ENCODE measurements at places on chromosomes 3 and 15. TPM values are rescaled to one million over a fixed set of nuclear protein-coding genes. Genes with fewer than 3 reads are reported as not detected.

The TEX55 gene
- total RNA-seq: not detected

The OXNAD1 gene
- total RNA-seq: 12.3 TPM

The C3orf20 gene
- 0.09 TPM for total RNA-seq

The PIGZ gene
- 0.91 TPM for total RNA-seq

The MOBP gene
- total RNA-seq: not detected

The MB21D2 gene
- total RNA-seq: 9.1 TPM

The MLF1 gene
- 12.2 TPM for total RNA-seq

The SPINK8 gene
- total RNA-seq: not detected

The SLC28A1 gene
- 0.20 TPM for total RNA-seq

The LRRC58 gene
- 19.0 TPM for total RNA-seq

The RTP1 gene
- total RNA-seq: not detected

The ANKRD63 gene
- 0.31 TPM for total RNA-seq

The MST1R gene
- 4.3 TPM for total RNA-seq

The TMEM266 gene
- 2.0 TPM for total RNA-seq

The MRAS gene
- 40.1 TPM for total RNA-seq

GRCh38 chr3:168847291-168847883 is 751.7 kb upstream of the GOLIM4 start:
- H3K4me1 ChIP-seq: peaks cover 17% of the 10 kb centered on the region
- peaks cover 3% of the 10 kb centered on the region for H3K27me3 ChIP-seq
- H3K4me3 ChIP-seq: peak overlapping the region; percentile 11
- H3K36me3 ChIP-seq: peaks cover 15% of the 10 kb centered on the region
- peak overlapping the region; percentile 33 for H3K27ac ChIP-seq

GRCh38 chr3:56694867-56695683 is 12.0 kb upstream of the TASOR start:
- no peak overlapping the region for H3K27ac ChIP-seq
- DNase-seq: no peak
- H3K27me3 ChIP-seq: no peaks in the 10 kb centered on the region
- H3K36me3 ChIP-seq: no peaks in the 10 kb centered on the region

- no peaks in the 10 kb centered on the region for H3K36me3 ChIP-seq
- DNase-seq: no peak
- H3K27ac ChIP-seq: no peak overlapping the region
- no peak overlapping the region for H3K4me3 ChIP-seq
- peaks cover 7% of the 10 kb centered on the region for H3K27me3 ChIP-seq
Measured at GRCh38 chr15:69587723-69588426, 135.3 kb downstream of the RPLP1 start.

GRCh38 chr3:24149032-24149431 is 203.9 kb downstream of the NR1D2 start:
- no peak for DNase-seq
- H3K4me1 ChIP-seq: peaks cover 50% of the 10 kb centered on the region
- no peak overlapping the region for H3K4me3 ChIP-seq
- no peaks in the 10 kb centered on the region for H3K36me3 ChIP-seq

GRCh38 chr3:117548600-117548999 is 839.0 kb downstream of the TUSC7 start:
- H3K36me3 ChIP-seq: no peaks in the 10 kb centered on the region
- H3K4me3 ChIP-seq: no peak overlapping the region
- H3K27me3 ChIP-seq: no peaks in the 10 kb centered on the region
- DNase-seq: no peak
- H3K27ac ChIP-seq: no peak overlapping the region

GRCh38 chr3:143821862-143822261 is 26.4 kb downstream of the SLC9A9 start:
- H3K36me3 ChIP-seq: no peaks in the 10 kb centered on the region
- H3K27me3 ChIP-seq: no peaks in the 10 kb centered on the region
- peaks cover 10% of the 10 kb centered on the region for H3K4me1 ChIP-seq
- no peak overlapping the region for H3K27ac ChIP-seq

DNA sequence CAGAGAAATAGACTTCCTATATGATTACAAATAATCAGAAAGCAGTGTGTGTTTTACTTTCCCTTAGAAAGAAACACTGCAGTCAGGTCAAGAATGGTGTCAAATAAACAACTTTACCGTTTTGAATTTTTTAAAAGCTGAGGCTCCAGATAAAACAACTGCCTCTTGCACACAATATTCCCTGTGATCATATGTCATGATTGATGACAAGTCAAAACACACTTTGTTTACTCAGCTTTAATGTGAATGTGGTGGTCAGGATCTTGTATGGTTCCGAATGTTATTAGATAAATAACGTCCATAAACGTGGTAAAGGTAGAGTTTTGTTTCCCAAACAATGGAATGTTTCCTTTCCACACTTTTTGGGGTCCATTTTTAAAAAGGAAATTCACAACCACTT is 428.4 kb upstream of the MDFIC2 start:
- no peaks in the 10 kb centered on the region for H3K36me3 ChIP-seq
- H3K27ac ChIP-seq: no peak overlapping the region
- no peak for DNase-seq
- no peaks in the 10 kb centered on the region for H3K27me3 ChIP-seq

- H3K27me3 ChIP-seq: no peaks in the 10 kb centered on the region
- no peak for DNase-seq
- H3K36me3 ChIP-seq: no peaks in the 10 kb centered on the region
- no peak overlapping the region for H3K27ac ChIP-seq
Measured at GRCh38 chr15:52733088-52733487, 53.9 kb upstream of the ATOSA start.

GRCh38 chr15:57375827-57376695 is at the start of gene CGNL1:
TSS of gene CGNL1 (plus strand) at chr15:57376505. CDS start at chr15:57438000, 61,495 bp downstream.
- H3K27ac ChIP-seq: peak within 1 kb of the TSS; percentile 91
- peak within 1 kb of the TSS; percentile 86 for H3K4me3 ChIP-seq
- H3K36me3 ChIP-seq: peaks cover 3% of the 10 kb centered on the region

GRCh38 chr3:192365571-192365970 is 361.8 kb downstream of the FGF12 start:
- no peak overlapping the region for H3K4me3 ChIP-seq
- no peak overlapping the region for H3K27ac ChIP-seq
- no peak for DNase-seq
- H3K36me3 ChIP-seq: no peaks in the 10 kb centered on the region
- H3K4me1 ChIP-seq: no peaks in the 10 kb centered on the region

DNA sequence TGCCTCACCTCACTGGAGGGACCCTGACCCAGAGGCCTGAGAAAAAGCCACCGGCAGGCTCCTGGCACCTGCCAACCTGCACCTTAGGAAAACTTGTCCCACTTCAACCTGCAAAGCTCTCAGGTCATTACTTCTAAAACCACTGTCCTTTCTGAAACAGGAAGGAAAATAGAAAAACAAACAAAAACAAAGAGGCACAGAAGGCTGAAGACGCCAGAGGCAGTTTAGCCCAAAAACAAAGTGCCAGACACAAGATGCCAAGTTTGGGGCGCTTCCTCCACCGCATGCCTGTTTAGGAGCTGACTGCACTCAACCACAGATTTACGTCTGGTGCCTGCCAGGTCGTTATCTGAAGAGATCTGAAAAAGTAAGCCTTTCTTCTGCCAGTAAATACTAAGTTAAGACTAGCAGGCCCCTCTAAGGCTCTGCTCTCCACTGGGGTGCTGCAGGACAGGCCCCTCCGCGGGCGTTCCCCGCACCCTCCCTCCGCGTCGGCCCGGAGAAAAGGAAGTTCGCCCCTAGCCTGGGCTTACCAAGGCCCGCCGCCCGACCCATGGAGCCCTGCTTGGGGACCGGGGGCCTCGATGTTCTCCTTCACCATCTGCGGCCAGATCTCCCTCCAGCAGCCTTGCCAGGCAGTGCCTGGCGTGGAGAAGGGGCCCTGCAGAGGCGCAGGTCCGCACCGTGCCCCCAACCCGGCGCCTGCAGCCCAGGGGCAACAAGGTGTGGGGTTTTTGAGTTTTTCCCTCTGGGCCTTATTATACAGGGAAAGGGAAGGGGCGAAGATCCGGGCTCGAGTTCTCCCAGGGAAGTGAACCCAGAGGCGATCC is 1.3 kb downstream of the GOLGA8A start:
- H3K4me3 ChIP-seq: peak overlapping the region; percentile 80
- H3K4me1 ChIP-seq: peaks cover 14% of the 10 kb centered on the region
- peaks cover 10% of the 10 kb centered on the region for H3K27me3 ChIP-seq
- peaks cover 18% of the 10 kb centered on the region for H3K36me3 ChIP-seq
- peak overlapping the region; percentile 43 for H3K27ac ChIP-seq

DNA sequence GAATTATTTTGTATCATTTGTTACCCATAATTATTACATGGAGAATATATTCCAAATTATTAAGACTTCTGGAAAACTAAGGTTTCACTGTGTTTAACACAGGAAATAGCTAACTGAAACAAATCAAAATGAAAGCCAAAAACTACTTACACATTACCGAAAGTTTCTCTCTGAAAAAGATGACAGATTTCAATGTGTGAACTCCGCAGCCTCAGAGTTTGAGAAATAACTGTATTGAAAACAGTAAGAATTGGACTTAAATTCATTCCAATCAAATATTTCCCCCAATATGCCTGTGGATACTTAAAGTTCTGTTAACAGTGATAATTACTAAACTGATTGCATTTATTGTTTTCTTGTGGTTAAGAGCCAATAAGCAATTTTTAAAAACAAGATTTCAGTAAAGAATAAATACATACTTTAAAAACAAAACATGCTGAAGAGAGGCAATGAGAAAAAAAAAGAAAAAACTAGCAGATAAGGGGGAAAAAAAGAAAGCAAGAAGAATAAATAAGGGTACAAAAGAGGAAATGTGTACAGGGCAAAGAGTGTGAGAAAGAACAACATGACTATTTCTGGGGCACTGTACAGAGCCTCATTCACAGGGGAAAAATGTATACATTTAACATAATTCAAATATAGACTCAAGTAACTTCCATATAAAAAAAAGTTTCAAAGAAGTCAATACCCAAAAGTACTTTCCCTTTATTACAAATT is 30.7 kb downstream of the DENND4A start:
- H3K4me1 ChIP-seq: no peaks in the 10 kb centered on the region
- no peak overlapping the region for H3K27ac ChIP-seq
- no peak overlapping the region for H3K4me3 ChIP-seq
- no peaks in the 10 kb centered on the region for H3K36me3 ChIP-seq
- H3K27me3 ChIP-seq: no peaks in the 10 kb centered on the region
- no peak for DNase-seq

DNA sequence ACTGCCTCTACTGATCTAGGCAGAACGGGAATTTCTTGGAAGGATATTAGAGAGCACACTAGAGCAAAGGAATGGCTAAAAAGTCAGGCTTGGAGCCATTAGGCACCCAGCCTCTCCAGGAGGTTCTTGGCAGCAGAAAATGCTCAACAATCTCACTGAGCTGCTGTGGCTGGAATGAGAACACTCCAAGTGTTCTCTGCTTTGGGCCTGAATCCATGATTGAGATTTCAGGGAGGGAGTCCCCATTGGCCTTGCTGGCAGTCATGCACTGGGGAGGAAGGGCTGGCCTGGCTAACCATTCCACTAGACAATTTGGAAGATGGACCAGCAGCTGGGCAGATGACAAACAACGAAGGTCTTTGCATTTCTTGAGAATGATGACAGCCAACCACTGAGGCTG is 362.6 kb downstream of the SHQ1 start:
- H3K27me3 ChIP-seq: no peaks in the 10 kb centered on the region
- no peak overlapping the region for H3K4me3 ChIP-seq
- peaks cover 26% of the 10 kb centered on the region for H3K4me1 ChIP-seq

GRCh38 chr15:70672081-70672480 is 91.3 kb downstream of the UACA start:
- H3K36me3 ChIP-seq: peaks cover 9% of the 10 kb centered on the region
- H3K4me3 ChIP-seq: no peak overlapping the region
- H3K27me3 ChIP-seq: no peaks in the 10 kb centered on the region
- H3K4me1 ChIP-seq: peaks cover 15% of the 10 kb centered on the region
- DNase-seq: no peak

DNA sequence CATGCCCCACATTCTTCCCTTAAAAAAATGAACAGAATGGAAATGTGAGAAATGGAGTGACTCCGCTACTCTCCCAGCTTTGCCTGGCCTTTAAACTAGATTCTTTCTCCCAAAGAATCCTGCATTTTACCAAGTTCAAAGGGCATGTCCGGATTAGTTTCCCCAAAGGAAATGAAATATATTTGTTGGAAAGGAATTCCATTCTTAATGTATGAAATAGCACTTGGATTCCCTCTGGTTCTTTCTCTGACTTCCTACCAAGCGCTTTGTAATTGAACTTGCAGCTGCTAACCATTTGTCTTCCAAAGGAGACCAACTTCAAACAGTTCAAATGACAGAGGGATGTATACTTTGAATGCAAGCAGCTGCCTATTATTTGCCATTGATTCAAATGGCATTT is 18.9 kb downstream of the MAP2K1 start:
- H3K4me3 ChIP-seq: no peak overlapping the region
- H3K36me3 ChIP-seq: no peaks in the 10 kb centered on the region
- H3K27ac ChIP-seq: peak overlapping the region; percentile 5
- H3K27me3 ChIP-seq: no peaks in the 10 kb centered on the region
- DNase-seq: no peak
- H3K4me1 ChIP-seq: peaks cover 12% of the 10 kb centered on the region

DNA sequence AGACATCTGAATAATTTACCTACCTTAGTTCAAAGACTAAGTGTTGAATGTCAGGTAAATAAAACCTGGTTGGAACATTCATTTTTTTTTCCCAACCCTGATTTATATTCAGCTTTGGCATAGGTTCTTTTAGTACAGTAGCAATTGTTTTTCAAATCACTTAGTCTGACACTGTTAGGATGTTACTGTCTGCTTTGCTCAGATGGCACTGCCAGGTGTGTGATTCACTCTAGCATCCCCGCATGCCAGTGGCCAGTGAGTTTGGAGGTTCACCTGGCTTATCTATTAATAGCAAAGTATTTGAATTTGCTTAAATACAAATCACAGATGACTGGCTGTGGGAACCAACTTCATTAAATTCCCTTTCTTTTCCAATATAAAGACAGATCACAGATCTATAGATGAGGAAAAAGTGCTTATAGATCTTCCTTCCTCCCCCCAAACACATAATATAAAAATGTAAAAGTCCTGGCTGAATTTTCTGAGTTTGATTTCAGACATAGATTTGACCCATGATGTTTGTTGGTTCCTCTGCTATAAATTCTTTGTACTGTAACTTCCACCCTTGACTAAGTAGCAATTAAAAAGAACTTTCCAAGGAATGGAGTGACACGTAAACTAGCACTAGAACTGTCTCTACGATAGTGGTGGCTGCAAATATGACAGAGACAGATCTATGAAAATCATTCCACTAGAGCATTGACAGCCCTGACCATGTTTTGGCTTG is 3.9 kb downstream of the THBS1 start:
- no peak for DNase-seq
- no peak overlapping the region for H3K27ac ChIP-seq
- H3K27me3 ChIP-seq: no peaks in the 10 kb centered on the region

- H3K4me1 ChIP-seq: peaks cover 31% of the 10 kb centered on the region
- no peak overlapping the region for H3K27ac ChIP-seq
- H3K36me3 ChIP-seq: no peaks in the 10 kb centered on the region
- no peak for DNase-seq
Measured at GRCh38 chr3:5428607-5429516, 241.4 kb downstream of the EDEM1 start.

DNA sequence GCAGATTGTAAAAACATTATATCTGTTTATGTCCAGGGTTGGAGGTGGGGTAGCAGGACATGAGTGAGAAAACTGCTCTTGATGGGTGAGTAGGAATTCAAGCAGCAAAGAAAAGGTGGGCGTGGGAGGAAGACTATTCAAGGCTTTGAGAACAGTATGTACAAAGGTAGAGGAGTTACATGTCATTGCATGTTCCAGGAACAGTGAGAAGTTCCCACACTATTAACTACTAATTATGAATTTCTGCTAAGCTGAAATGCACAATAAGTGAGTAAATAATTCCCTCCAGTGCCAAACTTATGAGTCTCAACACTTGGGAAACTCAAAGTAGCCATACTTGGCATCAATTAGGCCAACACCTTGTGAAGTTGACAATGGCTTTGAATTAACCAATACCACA is 80.1 kb downstream of the SRGAP3 start:
- H3K4me3 ChIP-seq: no peak overlapping the region
- no peaks in the 10 kb centered on the region for H3K27me3 ChIP-seq
- H3K36me3 ChIP-seq: no peaks in the 10 kb centered on the region
- DNase-seq: no peak
- peaks cover 28% of the 10 kb centered on the region for H3K4me1 ChIP-seq

Data from mesothelial cell of epicardium (in vitro differentiated cells).